Right ventricle myocardium inferior (tissue), 1 donor: ENCODE measurements at places on chromosomes 2 and 18.

- DNase-seq: no peak
Observed at GRCh38 chr18:46260016-46260878, 156.1 kb downstream of the HAUS1 start.

DNA sequence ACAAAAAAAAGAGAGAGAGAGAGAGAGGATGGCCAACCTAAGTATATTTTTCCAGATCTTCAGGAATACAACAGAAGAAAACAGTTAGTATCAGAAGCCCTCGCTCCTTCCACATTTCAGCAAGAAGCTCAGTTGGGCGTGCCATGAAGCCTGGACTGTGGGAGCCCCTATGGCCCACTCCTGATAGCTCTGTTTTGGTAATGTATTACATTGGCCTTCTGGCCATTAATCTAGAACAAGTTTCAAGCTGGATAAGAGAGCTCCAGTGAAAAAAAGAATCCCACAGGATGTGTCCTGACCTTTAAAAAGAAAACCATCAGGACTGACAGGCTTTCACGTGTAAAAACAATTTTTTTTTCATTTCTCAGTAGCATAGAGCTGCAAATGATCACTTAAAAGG, 197.9 kb downstream of the ICOS start:
- no peak for DNase-seq

DNA sequence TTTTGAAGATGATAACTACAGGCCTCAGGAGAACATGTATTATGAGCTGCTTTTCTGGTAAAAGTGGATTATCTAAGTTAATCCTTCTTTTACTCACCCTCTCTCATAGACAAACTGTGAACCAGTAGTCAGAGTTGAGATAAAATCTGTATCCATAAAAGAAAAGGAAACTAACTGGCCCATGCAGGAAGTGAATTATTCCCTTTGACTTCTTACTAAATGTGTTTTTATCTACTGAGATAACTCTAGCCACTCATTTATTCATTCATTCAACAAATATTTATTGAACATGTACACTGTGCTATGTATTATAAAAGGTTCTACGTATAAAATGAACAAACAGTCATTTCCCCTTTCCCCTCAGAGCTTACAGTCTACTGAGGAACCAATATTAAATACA, 10.0 kb downstream of the WDR35 start:
- DNase-seq: no peak

- no peak for DNase-seq
Observed at GRCh38 chr2:238379096-238379810, 47.5 kb upstream of the ASB1 start.

GRCh38 chr2:113851640-113852039, 38.2 kb upstream of the ACTR3 start:
- DNase-seq: no peak
